Fibroblast of gingiva (primary cell): ENCODE measurements at places on chromosomes 3 and 15.
A peak's percentile ranks its signal among the peaks of the same experiment; 100 is the strongest.

GRCh38 chr3:65500398-65501306, 538.1 kb downstream of the MAGI1 start:
- DNase-seq = no peak

DNA sequence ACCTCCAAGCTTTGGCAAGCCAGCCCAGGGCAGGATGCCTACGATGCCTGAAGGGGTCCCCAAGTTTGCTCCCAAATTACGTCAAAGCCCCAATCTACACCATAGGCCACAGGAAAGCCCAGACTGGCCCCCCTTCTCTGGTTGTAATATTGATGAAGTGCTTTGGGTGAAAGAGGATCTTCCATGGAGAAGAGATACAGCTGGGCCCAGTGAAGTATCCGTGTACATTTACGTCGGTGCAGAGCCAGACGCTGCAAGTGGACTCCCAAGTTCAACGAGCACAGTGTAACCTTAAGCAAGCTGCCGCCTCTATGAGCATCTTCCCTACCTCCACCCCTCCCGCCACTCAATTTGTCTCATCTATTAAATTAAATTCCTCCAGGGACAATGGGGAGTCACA, 100.1 kb upstream of the TPM1 start:
- DNase-seq = no peak

GRCh38 chr15:98548139-98548971, 100.0 kb upstream of the IGF1R start:
- DNase-seq = peak; percentile 79

GRCh38 chr3:106862067-106862466, 515.2 kb upstream of the CCDC54 start:
- DNase-seq = peak; percentile 41

DNA sequence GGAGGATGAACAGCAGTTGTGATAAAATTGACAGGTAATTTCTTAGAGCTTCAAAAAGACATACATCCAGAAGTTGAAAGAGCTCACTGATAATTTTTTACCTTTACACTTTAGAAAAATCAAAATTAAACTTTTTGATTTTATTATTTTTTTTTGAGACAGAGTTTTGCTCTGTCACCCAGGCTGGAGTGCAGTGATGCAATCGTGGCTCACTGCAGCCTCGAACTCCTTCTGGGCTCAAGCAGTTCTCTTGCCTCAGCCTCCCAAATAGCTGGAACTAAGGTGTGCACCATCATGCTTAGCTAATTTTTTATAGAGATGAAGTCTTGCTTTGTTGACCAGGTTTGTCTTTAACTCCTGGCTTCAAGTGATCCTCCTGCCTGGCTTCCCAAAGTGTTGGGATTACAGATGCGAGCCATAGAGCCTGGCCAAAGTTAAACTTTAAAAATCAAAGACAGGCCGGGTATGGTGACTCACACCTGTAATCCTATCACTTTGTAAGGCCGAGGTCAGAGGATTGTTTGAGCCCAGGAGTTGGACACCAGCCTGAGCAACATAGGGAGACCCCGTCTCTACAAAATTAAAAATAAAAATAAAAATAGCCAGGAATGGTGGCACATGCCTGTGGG, 21.7 kb downstream of the PLA2G4F start:
- DNase-seq = no peak

DNA sequence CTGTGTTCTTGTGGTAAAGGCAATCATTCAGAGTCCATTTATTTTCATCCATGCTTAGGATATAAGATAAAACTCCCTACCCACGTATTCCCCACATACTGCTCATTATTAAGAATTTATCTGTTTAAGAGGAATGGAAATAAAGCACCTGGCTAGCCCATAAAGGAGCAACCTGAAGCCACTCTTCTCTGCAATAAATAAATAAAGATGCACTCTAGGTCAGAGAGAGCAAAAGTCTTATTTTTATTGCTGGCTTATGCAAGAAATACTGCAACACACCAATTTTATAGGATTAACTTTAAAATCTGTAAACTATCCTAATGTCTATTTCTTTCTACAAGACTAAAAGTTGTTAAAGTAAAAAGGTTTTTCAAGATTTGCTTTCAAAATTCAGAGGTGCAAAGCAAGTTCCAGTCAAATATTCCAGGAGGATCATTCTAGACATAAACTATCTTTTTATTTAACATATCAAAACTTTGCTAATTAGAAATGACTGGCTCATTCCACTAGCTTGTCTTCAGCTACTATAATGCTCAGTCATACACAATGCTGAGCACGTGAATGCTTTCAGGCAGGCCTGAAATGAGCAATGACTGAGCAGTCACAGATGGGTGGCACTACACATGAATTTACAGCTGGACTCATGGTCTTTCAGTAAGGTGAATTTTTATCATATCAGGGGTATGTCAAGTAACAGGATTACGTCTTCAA, 7.1 kb downstream of the TJP1 start:
- no peak for DNase-seq
